GM04504 (cell line): ENCODE measurements at places on chromosomes 3 and 15.

GRCh38 chr3:111758642-111759041 is 100.4 kb upstream of the PHLDB2 start:
- DNase-seq: no peak

- no peak for DNase-seq
These were observed 41.0 kb upstream of the C15orf61 start for GRCh38 chr15:67479781-67480505.

DNA sequence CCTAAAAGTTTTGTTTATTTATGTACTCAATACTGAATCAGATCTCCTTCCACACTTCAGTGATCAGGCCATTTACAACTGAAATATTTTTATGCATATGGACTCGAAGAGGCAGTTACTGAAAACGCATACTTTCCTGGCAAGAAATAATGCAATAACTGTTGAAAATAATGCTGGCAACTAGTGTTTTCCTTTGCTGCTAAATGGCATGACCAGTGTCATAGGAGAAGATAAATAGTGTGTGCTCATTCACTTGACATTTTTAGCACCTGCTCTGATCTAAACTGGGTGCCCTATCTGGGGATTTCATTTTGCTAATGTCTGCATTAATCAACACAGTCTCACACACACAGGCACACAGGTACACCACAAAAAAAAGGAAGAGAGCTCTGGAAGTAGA is 695.2 kb downstream of the TUSC7 start:
- no peak for DNase-seq

DNA sequence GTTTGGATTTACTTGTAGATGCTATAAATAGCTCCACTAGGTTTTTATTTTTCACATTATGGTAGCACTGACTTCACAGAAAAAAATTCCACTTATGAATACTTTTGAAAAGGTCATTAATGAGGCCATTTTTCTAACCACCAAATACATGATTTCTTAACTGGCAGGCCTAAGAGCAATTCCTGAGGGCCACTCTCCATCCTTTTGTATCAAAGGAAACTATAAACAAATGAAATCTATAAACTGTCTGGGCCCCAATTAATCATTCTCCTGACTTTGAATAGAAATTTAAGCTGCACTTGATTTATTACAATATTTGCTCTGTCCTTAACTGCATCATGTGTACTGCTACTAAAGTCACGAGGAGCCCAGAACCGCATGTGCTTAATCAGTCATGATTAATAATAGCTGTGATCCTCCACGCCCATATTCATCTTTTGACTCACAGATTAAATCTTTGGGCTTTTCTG is 25.1 kb upstream of the MTMR10 start:
- no peak for DNase-seq

DNA sequence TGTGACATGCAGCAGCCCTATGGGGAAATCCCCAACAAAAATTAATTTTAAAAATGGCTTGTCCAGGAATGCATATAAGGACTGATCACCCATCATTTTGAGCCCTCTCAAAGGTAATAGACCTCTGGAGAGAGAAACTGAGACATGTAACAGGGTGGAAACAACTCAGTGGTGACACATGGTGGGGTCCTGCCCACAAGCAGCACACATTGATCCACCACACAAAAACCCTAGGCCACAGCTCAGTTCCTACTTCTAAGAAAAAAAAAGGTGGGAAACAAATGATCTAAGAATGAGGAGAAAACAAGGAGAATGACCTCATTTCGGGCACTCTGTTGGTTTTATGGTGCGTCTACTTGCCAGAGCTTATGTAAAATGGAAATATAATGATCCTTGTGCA is 1.9 kb upstream of the SLC41A3 start:
- DNase-seq: no peak

DNA sequence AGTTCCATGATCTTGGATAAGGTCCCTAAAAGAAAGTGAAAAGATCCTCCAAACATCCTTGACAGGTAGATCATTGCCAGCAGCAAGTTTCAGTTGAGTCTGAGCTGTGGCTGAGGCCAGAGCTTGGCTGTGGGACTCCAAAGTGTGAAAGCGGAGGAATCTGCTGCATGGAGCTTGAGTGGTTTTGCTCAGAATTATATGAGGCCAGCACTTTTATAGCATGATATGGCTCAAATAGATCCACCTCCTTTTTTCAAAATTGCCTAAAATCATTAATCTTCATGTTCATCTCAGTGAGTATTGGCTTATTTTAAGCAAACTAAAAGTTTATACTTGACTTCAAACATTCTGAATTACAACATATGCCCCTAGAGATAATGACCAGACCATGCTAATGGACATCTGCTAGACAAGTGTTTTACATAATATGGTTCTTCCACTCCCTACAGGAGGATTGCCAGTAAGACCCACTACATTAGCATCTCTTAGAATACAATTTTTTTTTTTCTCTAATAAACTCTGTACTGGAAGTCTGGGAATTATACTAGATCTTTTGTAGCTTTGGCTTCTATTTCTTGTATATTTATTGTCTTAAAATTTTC is 368.1 kb downstream of the ZPLD1 start:
- no peak for DNase-seq

DNA sequence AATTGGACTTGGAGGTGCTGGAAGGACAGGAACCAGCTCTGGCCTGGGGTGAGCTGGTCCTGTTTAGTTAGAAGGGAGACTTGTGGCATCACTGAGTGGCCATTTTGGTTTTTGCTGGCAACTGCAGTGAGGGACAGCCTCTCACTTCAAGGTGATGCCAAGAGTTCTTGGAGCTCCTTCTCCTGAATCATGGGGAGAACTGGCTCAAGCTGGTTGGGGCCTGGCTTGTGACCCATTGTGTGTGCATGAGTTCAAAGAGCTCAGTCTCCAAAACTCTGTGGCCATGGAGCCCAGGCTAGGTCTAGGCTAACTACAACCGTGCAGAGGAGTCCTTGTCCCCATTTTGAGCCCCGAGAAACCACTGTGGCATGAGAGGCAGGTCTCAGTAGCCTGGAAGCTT is 60.1 kb upstream of the ZNF148 start:
- DNase-seq: no peak

- DNase-seq: no peak
These were observed 16.3 kb downstream of the SNAPC5 start for GRCh38 chr15:66481107-66481856.
